ENCODE measurements at places on chromosomes 7 and 10.
A peak's percentile ranks its signal among the peaks of the same experiment; 100 is the strongest.

DNA sequence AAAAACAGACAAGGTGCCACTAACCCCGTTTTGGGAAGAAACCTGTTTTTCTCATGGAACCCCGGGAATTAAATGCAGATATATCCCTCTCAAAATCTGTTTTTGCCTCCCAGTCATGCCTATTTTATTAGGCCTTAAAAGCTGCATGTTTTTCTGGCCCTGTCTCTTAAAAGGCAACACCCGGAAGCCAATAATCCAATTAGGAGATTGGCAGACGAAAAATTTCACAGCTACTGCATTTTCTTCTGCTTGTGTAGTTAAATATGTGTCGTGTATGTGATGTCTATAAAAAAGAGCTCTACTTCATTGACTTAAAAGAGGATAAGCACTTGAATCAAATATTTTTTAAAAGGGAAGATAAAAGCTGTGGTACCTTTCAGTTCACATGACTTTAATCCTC is 31.9 kb upstream of the OPTN start:
- no peak for DNase-seq

DNA sequence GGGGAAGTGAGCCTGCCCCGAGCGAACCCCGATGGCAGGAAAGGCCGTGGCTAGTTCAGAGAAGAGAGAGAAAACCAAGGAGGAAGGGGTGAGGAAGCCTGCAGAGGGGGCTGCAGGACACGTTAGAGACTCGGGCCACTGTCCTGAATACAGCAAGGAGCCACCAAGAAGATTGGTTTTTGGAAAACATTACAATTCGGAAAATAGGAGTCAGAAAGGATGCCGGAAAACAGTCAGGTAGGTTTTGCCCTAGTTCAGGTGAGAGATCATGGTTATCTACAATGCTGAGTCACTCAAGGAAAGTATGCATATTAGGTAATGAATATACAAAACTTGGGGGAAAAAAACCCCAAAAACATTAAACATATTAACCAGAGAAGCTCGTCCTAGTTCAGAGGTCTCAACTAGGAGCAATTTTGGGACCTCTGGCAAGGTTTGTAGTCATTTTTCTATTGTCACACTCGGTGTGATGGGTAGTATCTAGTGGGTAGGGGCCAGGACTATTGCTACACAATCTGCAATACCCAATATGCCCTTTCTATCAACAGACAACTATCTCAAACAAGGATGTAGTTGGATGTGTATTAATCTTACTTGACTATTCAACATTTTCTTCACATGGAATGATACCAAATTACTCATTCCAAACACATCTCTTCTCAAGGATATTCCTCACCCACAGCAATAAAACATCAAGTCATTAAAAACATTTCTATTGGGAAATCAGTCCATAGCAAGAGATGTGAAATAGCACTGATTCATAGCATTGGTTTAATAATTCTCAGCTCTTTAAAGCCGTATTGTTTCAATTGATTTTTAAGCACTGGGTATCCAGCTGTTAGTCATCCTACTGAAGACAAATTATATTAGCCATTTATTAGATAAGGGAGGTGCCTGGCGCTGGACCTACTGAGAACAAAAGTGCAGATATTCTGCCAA is 74.4 kb upstream of the RSU1 start:
- peak; percentile 80 for DNase-seq

- DNase-seq = no peak
These were observed at the start of gene ANK3 for GRCh38 chr10:60389413-60390025. ANK3 (minus strand) TSS chr10:60389875; CDS start chr10:60389538, 337 bp downstream.

GRCh38 chr7:101923602-101923985 is 106.2 kb downstream of the CUX1 start:
- DNase-seq = no peak

DNA sequence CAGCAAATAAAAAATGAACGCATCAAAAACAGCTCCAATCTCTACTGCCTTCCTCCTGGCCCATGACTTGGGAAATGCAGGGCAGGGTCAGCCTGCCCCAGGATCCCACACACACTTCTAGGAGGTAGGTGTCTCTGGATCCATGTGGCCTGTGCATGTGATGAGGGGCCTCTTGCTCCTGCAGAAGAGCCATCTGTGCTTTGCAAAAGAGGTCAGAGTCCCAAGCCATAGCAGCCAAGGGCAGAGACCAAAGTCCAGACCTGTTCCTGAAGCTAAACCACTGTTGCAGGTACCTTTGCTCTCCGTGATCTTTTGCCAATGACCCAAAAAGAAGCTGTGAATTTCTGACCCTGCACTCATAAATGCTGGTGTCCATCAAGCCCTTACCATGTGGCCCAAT is 57.1 kb downstream of the KCNMA1 start:
- DNase-seq = no peak

DNA sequence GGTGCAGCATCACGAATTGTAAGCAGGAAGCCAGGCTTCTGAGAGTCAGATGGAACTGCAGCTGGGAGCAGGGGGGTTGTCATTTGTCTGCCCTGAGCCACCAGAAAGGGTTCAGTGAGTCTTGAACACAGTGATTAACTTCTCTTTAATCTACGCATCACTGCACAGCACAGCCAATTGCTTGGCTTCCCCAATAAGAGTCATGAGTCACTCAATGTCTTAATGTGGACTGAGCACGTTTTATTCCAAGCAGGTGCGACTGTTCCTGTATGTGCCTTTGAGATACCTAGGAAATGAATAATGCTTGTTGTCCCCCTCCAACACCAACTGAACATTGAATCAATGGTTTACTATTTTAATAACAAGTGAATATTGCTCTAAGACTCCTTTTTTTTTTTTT is 26.0 kb upstream of the PLEKHA1 start:
- DNase-seq = no peak

DNA sequence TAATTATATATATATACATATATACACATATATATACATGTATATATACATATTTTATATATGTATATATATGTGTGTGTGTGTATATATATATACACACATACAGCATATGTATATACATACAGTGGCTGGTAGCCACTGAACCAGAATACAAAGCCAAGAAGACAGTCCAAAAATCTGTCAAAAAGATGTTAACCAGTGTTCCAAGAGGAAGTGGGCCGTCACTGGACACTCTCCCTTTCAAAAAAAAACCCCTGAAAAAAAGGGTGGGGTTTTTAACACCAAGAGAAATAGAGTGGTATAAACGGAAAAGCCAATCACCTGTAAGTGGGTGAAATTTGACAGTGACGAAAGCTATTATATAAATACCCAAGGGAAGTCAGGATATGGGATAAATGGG is 31.1 kb upstream of the C1GALT1 start:
- no peak for DNase-seq

GRCh38 chr7:77907281-77907680 is 108.7 kb downstream of the PHTF2 start:
- DNase-seq = no peak

GRCh38 chr10:11823989-11824346 is 812 bp downstream of the PROSER2 start:
- no peak for DNase-seq

DNA sequence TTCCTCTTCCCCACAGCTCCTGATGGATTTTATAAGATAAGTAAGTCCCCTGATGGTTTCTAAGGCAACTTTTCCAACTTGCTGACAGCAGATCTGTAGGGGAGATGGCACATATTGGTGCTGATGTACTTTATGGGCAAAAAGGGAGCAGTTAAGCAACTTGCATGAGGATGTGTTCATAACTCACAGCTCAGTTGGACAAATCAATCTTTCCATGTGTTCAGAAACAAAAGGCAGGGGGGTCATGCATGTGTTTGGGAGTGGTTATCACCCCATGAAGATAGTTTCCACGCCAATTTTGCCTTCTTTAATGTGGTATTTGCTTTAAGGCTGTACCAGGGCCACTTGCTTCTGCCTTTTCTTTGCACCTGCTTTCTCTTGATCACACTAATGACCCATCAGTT is 6.1 kb downstream of the RBM20 start:
- DNase-seq = no peak

DNA sequence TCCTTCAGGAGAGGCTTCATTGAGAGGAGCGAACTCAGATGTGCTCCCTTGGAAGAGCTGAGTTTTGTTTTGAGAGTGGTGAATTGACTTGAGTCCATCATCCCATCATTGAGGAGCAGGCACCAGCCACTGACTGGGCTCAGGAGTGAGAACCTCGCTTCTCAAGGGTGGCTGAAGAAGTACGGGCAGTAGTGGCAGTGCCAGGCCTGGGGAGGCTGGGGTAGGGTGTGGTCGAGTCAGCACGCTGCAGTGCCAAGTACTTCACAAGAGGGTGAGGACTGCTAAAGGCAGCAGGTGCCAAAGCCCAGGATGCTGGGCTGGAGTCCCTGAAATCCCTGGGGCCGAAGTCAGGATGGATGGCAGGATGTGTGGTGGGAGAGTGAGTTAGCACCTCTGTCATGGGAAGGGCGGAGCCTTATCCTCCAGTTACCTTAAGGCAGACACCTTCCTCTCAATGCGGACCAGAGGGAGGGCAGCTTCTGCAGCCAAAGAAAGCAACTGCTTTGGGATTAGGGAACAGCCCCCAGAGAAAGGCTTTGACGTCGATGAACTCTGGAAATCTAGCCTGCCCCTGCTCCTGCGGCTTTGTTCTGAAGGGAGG is 210.3 kb downstream of the CAMK1D start:
- DNase-seq = no peak

GRCh38 chr7:100266576-100267354 is 40.7 kb upstream of the SPDYE3 start:
- no peak for DNase-seq

GRCh38 chr10:113431398-113432160 is 121.3 kb upstream of the HABP2 start:
- peak; percentile 92 for DNase-seq

- no peak for DNase-seq
These were observed 13.4 kb downstream of the LEP start for GRCh38 chr7:128254470-128254869.

DNA sequence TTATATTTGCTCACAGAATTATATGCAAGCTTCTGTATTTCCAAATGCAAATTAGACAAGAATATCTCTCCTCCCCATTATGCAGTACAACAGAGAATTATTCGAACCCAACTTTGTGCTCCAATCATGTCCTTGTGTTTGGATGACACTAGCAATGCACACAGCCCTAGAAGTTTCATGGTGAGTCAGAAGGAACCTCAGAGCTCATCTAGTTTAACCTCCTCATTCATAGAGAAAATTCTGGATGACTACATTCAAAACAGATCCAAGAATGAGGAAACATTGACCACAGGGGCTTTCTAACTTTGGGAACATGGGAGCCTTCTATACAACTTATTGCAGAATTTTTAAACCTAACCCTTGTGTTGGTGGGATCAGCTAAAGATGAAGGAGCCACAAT is 12.8 kb upstream of the ARID5B start:
- no peak for DNase-seq

DNA sequence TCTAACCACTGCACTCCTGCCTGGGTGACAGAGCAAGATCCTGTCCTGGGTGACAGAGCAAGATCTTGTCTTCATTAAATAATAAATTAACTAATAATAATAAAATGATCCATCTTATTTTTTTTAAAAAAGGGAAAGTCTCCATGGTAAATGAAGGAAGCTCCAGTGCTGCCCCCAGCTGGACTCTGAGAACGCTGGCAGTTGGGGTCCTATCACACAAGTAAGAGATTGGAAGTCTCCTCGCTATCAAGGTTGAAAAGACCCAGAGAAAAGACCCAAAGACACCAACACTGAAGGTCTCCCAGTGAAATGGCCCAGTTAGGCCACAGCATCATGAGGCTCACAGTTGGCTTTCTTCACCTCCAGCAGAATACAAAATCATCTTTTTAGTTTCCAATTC is 13.8 kb upstream of the C10orf67 start:
- DNase-seq = no peak

DNA sequence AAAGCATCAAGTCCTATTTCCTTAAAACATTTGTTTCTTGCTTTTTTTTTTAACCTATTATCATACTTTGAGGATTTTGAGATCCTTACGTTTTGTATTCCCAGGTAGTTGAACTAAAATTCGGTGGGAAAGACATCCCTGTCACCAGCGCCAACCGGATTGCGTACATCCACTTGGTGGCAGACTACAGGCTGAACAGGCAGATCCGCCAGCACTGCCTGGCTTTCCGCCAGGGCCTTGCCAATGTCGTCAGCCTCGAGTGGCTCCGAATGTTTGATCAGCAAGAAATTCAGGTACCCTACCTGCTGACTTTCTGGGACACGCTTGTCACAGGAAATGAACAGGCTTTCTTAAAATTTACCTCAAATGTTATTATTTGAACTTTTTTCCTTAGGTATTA is 83.0 kb upstream of the DNAJB6 start:
- no peak for DNase-seq

- DNase-seq = no peak
These were observed 201.0 kb upstream of the LYZL2 start for GRCh38 chr10:30830315-30831230.

DNA sequence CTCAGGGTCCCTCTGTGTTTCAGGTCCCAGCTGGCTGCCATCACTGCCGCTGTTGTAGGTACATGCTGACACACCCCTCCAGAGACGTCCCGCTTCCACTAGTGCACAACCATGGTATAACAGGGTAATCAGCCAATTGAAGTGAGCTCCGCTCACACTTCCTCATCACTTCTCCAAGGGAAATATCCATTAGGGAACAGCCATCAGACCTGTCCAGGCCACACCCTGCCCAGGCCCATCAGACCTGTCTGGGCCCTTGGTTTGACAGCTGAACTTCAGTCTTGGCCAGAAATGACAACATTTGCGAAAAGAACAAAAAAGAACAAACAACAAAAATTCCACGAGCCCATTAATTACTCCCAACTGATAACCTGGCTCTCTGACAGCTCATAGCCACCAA is 11.0 kb upstream of the MYH16 start:
- no peak for DNase-seq

- peak; percentile 88 for DNase-seq
These were observed 237.2 kb upstream of the KAT6B start for GRCh38 chr10:74589226-74589673.

GRCh38 chr10:69061305-69062161 is 26.4 kb upstream of the SRGN start:
- DNase-seq = peak; percentile 50

GRCh38 chr7:66779669-66780409 is 39.3 kb downstream of the RABGEF1 start:
- DNase-seq = no peak

- DNase-seq = peak; percentile 86
These were observed at the start of gene STEAP4 for GRCh38 chr7:88306590-88307048. STEAP4 (minus strand) TSS chr7:88306894; CDS start chr7:88284269, 22,625 bp downstream.

DNA sequence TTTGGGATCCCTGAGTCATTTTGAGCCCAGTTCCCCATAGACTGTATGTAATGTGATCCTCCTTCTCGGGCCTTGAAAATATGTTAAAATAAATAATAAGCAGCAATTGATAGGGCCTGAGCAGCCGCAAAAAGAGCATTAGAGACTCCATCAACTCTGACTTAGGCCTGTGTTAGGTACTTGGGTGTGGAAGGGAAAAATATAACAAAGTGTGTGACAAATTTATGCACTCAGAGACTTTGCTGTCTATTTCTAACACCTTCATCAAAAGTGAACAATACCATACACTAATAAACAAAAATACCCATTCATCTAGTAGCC is 31.4 kb upstream of the HABP2 start:
- no peak for DNase-seq

- no peak for DNase-seq
These were observed 402 bp upstream of the CDHR1 start for GRCh38 chr10:84193846-84194423.

GRCh38 chr7:157513682-157514081 is 176.9 kb downstream of the DNAJB6 start:
- no peak for DNase-seq

- no peak for DNase-seq
These were observed 126.4 kb downstream of the RNLS start for GRCh38 chr10:88456730-88457129.
